ENCODE measurements at places on chromosomes 12 and 14.

- H3K4me3 ChIP-seq = no peak overlapping the region
- H3K36me3 ChIP-seq = no peaks in the 10 kb centered on the region
- no peaks in the 10 kb centered on the region for H3K27me3 ChIP-seq
- peak overlapping the region; percentile 10 for H3K27ac ChIP-seq
- no peak for DNase-seq
- H3K4me1 ChIP-seq = peaks cover 83% of the 10 kb centered on the region
Observed at GRCh38 chr12:50572287-50572686, 67.5 kb downstream of the DIP2B start.

- H3K4me1 ChIP-seq = peaks cover 12% of the 10 kb centered on the region
- DNase-seq = no peak
- peak within 1 kb of the TSS; percentile 48 for H3K4me3 ChIP-seq
Observed at GRCh38 chr12:24948757-24949722, at the start of gene BCAT1. BCAT1 (minus strand) TSS chr12:24949101; CDS start chr12:24948932, 169 bp downstream.

GRCh38 chr14:62027958-62028357 lies 265.7 kb downstream of the SNAPC1 start:
- H3K4me3 ChIP-seq = no peak overlapping the region
- H3K36me3 ChIP-seq = no peaks in the 10 kb centered on the region
- no peaks in the 10 kb centered on the region for H3K4me1 ChIP-seq
- H3K27me3 ChIP-seq = no peaks in the 10 kb centered on the region

DNA sequence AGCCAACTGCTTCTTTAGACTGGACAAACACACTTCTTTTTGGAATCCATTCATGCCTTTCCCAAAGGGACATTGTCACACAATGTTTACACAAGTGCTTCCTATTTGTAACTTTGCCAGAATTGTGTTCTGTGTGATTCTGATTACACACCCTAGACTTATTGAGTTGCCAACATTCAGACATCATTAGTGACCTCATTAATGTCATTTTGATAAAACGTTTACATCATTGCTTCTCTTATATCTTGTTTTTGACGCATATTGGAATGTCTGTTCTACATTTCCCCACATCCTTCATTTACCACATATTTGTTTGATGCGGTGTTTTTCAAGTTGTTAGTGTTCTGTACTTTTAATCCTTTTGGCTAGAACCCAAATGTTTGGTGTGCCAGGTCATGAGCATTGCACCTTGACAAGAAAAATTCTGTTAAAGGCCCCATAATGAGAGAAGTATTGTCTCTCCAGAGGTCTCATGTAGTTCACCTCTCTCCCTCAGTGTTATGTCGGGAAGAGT lies 305.5 kb downstream of the AEBP2 start:
- no peak overlapping the region for H3K4me3 ChIP-seq
- no peaks in the 10 kb centered on the region for H3K27me3 ChIP-seq
- H3K27ac ChIP-seq = no peak overlapping the region
- no peaks in the 10 kb centered on the region for H3K4me1 ChIP-seq

DNA sequence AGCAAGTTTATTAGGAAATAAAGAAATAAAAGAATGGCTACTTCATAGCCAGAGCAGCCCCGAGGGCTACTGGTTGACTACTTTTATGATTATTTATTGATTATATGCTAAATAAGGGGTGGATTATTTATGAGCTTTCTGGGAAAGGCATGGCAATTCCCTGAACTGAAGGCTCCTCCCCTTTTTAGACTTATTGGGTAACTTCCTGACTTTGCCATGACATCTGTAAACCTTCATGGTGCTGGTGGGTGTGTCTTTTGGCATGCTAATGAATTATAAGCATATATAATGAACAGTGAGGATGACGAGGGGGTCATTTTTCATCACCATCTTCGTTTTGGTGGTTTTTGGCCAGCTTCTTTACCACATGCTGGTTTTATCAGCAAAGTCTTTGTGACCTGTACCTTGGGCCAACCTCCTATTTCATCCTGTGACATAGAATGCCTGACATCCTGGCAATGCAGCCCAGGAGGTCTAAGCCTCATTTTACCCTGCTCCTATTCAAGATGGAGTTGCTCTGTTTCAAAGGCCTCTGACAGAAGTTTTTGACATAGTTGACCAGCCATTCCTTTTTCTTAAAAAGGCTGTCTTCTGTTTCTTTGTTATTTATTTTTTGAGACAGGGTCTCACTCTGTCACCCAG lies 11.1 kb upstream of the PTGES3 start:
- DNase-seq = no peak
- H3K27ac ChIP-seq = no peak overlapping the region
- no peaks in the 10 kb centered on the region for H3K4me1 ChIP-seq
- H3K27me3 ChIP-seq = no peaks in the 10 kb centered on the region

DNA sequence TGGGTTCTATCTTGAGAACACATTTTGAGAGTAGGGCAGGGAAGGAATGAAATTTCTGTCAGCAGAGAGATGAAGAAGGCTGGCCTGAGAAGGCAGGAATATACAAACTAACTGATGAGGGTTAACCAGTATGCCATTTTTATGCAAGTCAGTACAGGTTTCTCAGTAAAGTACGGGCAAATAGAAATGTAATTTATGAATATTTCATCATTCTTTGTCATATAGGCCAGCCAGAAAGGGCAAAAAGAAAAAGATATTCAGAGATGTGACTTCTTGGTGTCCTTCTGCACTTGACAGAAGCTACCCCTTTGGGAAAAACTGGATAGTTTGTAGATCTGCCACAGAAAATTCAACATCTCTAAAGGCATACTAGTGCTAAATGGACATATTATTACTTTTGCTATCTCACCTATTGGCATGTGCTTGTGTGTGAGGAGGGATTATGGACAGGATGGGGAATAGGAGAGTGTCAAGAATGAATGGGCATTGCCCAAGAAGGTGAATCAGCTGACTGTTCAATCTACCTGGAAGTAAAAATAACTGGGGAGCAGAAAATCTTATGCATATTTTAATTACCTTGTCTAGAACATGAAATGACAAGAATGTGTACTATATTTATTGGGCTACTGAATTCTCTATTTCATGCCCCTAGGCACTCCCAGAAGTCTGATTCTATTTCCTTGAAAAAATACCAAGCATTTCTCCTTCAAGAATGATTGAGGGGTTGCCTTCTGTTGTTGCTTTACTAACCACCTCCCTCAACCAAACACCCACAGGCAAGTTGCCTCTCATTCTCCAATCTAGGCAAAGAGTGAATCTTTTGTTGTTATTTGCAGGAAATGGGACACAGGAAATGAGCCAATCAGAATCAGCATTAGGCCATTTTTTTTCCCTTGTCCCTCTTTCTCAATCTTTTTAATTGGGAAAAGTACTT lies 175.1 kb upstream of the SLC38A2 start:
- peaks cover 24% of the 10 kb centered on the region for H3K4me1 ChIP-seq
- H3K27ac ChIP-seq = no peak overlapping the region
- H3K4me3 ChIP-seq = no peak overlapping the region
- DNase-seq = no peak
- H3K27me3 ChIP-seq = no peaks in the 10 kb centered on the region

DNA sequence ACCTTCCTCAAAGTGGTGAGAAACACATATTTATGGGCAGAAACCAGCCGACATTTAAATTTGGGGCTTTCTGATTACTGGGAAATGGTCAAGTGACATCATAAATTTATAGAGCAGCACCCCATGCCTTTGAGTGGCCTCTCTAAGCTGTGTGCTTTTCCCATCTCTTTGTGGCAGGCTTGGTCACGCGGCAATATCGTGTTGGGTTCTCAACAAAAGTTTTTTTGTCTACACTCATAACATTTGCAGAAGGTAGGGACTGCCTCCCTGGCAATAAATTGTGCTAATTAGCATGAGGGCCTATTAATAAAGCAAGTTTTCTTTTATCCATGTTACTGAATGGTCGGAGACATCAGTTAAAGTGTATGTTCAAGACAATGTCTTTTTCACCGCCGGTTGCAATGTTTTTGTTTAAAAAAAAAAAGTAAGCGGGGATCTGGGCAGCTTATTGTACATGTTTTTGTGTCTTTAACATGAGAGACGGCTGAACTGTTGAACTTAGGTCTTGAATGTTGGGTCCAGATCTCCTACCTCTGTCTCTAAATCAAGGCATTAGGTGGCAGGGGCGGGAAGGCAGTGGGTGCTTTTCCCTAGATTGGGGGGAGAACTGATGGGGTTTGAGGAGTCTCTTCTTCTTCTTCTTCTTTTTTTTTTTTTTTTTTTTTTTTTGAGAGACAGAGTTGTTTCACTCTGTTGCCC lies 193.3 kb downstream of the PHETA1 start:
- H3K4me3 ChIP-seq = no peak overlapping the region
- no peak for DNase-seq
- no peaks in the 10 kb centered on the region for H3K27me3 ChIP-seq
- no peaks in the 10 kb centered on the region for H3K36me3 ChIP-seq
- no peak overlapping the region for H3K27ac ChIP-seq
